Fibroblast of gingiva (primary cell): ENCODE measurements at places on chromosomes 12 and 14.

DNA sequence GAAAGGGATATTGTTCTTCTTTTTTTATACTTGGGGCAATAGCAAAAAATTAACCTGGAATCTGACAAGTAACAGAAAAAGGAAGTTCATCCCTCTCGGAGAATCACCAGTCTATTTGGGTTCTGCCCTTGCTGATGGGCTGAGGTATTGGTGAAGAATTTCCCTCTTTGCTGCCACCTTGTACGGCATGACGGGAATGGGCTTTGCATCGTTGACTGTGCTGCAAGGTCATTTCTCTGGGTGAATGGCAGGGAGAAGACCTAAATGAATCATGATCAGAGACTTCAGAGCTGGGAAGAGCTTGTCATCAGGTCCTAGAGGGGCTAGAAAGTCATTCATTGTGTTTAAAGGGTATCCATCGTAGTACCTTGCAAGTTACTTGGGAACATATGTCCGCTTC lies 12.0 kb downstream of the C1S start:
- DNase-seq = no peak

- DNase-seq = no peak
These were observed 379.3 kb upstream of the DCN start for GRCh38 chr12:91561958-91562325.

GRCh38 chr12:106358396-106359241 lies 1.1 kb downstream of the POLR3B start:
- DNase-seq = peak; percentile 70

DNA sequence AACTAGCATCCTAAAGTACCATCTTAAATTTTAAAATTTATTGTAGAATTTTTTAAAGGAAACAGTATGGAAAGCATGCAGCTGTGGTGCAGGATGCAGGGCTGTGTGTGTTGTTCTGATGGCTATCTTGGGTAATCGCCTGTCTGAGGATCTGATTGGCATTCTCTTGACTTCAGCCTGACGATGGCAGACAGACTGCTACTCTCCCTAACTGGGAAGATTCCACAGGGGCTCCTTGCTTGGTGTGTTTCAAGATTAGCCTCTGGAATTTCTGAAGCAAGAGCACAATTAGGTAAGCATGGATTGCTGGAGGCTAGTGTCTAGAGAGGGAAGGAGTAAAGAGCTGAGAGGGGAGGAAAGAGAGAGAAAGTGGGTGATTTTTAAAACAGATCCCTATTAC lies 696.8 kb upstream of the LRFN5 start:
- DNase-seq = no peak
